ENCODE measurements at places on chromosomes 11 and 22. TPM values are rescaled to one million over a fixed set of nuclear protein-coding genes. Genes with fewer than 3 reads are reported as not detected.

GRCh38 chr22:36858966-36859365, 1.8 kb upstream of the NCF4 start:
- no peak for DNase-seq

DNA sequence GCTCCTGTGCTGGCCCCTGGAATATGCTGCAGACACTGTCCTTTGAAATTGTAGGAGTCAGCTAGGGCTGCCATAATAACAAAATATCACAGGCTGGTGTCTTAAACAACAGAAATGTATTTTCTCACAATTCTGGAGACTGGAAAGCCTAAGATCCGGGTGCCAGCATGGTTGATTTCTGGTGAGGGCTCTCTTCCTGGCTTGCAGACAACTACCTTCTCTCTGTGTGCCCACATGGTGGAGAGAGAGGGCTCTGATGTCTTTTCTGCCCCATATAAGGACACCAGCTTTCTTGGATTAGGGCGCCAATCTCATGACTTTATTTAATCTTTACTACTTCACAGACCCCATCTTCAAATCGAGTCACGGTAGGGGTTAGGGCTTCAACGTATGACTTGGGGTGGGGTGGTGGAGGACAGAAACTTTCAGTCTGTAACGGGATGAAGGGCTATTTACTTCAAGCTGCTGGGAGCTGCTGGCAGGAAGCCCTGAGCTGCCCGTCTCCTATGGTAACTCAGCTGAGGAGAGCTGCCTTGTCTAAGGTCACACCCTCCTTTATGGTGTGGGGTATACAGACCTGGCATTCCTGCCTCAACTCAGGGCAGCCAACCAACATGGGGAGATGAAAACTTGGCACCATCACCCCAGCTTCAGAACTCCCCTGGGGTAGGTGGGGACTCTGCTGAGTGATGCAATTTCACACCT, 142.9 kb upstream of the ZBED5 start:
- DNase-seq, result no peak

The MYO7A gene
- 1.8 TPM for total RNA-seq

DNA sequence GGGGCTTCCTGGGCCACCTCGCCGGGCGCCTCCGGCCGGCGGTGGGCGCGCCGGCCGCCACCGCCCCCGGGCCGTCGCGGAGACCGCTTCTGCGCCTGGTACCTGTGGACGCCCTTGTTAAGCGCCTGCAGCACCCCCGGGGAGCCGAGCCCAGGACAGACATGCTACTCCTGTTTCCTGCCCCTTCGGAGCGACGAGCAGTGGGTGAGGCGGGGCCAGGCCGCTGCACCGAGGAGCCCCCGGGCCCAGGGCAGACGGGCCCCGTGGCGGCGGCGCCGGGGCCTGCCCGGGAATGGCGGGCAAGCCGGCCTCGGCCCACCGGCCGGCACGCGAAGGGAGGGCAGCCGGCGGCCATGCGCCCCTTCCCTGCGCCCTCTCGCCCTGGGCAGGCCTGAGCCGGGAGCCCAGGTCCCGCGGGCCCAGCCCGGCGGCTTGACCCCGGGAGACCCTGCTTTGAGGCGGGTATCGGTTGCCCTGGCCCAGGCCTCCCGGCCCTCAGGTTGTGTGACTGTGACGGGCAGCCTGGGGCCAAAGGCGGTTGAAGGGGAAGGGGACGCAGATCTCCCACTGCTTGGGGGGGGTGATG, 789 bp upstream of the KDM2A start:
- no peak for DNase-seq

The APOA4 gene
- not detected for total RNA-seq

The CCDC116 gene
- total RNA-seq, result 0.66 TPM

DNA sequence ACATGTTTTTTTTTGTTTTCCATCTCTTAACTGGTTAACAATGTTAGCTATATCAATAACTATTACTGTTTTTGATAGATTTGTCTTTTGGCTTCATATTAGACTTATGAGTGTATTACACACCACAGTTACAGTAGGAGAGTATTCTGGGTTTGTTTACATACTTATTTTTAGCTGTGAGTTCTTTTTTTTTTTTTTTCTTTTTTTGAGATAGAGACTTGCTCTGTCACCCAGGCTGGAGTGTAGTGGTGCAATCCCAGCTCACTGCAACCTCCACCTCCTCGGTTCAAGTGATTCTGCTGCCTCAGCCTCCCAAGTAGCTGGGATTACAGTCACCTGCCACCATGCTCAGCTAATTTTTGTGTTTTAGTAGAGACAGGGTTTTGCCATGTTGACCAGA, 28.0 kb downstream of the CNTF start:
- DNase-seq, result no peak

The TENM4 gene
- 0.05 TPM for total RNA-seq

GRCh38 chr11:127994736-127995135, 592.6 kb downstream of the ETS1 start:
- no peak for DNase-seq

GRCh38 chr11:10438458-10438857, 16.6 kb upstream of the AMPD3 start:
- DNase-seq, result no peak

DNA sequence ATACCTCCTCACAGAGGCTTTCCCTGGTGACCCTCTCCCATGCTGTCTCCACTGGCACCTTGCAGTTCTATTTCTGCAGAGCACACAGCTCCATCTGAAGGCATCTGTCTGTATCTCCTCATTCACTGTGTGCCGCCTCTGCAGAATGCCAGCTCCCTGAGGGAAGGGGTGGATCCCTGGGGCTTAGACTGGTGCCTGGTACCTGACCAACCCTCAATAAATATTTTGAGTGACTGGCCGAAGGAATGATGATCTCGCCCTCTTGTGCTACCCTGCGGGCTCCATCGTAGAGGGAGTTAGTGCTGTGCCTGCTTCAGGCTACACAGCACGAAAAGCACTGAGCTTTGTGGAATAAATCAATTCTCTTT, 1.6 kb downstream of the CBX7 start:
- no peak for DNase-seq

- DNase-seq, result no peak
Observed at GRCh38 chr22:30940685-30941362, 27.8 kb downstream of the MORC2 start.

The AP5B1 gene
- total RNA-seq, result 19.5 TPM
